ENCODE measurements at places on chromosomes 1 and 21.

DNA sequence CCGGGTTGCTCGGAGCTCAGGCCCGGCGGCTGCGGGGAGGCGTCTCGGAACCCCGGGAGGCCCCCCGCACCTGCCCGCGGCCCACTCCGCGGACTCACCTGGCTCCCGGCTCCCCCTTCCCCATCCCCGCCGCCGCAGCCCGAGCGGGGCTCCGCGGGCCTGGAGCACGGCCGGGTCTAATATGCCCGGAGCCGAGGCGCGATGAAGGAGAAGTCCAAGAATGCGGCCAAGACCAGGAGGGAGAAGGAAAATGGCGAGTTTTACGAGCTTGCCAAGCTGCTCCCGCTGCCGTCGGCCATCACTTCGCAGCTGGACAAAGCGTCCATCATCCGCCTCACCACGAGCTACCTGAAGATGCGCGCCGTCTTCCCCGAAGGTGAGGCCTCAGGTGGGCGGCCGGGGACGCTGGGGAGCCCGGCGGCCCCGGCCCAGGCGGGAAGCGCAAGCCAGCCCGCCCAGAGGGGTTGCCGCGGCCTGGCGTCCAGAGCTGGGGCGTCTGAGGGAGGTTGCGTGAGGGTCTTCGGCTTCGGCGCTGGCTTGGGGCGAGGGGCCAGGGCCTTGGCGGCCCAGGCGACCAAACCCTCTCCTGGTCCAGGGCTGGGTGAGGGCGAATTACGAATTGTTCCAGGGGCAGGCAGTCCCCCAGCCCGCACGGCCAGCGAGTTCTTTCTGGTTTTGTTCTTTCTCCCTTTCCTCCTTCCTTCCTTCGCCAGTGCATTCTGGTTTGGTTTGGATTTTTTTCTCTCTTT, 805 bp downstream of the SIM2 start:
- DNase-seq: no peak

- no peak for DNase-seq
Observed at GRCh38 chr1:101002551-101002950, 23.0 kb downstream of the DPH5 start.

GRCh38 chr1:156258859-156259258, 11.0 kb upstream of the PAQR6 start:
- DNase-seq: no peak

- peak; percentile 76 for DNase-seq
Observed at GRCh38 chr21:33325222-33326067, 675 bp downstream of the IFNAR1 start.

DNA sequence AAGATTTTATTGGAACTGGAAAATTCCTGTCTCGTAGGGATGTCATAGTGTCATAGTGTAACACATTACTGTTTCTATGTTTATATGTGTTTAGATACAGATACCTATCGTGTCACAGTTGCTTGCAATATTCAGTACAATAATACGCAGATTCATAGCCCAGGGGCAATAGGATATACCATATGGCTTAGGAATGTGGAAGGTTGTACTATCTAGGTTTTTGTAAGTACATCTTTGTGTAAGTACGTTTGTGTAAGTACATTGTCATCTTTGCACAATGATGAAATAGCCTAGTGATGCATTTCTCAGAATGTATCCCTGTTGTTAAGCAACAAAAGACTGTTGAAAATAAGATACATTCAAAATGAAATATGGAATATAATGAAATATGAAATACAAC, 68.9 kb downstream of the CAMTA1 start:
- DNase-seq: no peak

DNA sequence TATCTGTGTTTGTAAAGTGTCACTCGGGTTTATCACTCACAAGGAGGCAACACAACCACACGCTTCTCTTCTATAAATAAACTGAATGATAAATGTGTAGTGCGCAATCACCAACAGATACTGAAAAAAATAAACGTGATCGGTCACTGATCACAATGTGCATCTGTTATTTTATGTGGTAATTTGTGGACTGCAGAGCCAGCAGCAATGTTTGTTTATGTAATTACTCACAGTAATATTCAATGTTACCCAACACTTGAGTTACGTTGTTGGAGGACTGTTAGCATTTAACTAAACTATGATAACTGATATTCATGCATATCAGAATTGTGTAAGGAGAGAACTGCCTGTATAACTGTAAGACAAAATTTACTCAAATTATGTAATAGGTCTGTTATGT, 129.6 kb downstream of the USH2A start:
- no peak for DNase-seq

GRCh38 chr1:76418531-76418930, 344.0 kb downstream of the ST6GALNAC3 start:
- DNase-seq: no peak

DNA sequence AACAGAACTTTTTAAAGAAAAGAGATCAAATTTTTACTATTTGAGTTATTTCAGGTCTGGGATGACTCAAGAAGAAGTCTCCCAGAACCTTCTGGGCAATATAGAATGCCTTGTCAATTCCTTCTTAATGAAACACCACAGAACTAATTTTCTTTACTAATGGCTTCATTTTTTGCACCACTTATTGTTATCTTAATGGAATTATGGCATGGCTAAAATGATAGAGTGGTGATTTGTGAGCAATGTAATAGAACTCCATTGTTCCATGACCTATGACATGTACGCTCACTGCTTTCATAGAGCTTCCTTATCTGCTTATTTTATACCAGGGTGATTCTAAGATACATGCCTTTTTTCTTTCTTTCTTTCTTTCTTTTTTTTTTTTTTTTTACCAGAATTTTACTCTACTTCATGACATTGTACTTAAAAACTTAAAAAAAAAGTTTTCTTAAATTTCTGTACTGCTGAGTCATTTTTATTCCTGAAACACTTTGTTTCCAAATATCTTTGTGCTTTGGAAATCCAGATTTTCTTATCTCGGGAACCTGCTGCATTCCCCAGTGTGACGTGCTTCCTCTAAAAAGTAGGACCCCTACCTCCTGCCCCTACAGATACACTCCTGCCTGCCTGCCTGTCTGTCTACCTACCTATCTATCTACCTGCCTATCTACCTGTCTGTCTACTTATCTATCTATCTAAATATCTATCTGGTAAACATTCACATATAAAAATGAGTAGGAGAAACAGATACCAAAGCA, 284.9 kb downstream of the PBX1 start:
- no peak for DNase-seq

- DNase-seq: peak; percentile 53
Observed at GRCh38 chr1:172239901-172240300, 180.6 kb upstream of the C1orf105 start.
